ENCODE measurements at places on chromosomes 3 and 15.

DNA sequence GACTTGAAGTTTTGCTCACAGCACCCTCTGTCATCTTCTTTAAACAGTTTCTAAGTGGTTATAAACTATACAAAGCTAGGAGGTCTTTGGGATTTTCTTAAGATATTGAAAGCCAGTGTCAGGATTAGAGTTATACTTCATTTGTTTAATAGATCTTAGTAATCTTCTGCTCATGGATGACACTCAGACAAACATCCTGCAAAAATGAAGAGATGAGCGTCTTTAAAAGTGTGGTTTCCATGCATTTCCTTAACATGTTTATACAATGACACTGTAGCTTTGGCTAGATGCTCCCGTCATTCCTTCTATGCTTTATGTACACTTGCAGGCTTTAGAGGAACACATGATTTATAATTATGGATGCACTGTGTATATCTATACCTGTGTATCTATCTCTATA lies 182.2 kb downstream of the NAALADL2 start:
- no peak for DNase-seq

GRCh38 chr3:175940243-175940642 lies 1081.1 kb downstream of the NAALADL2 start:
- no peak for DNase-seq

- DNase-seq = no peak
Observed at GRCh38 chr3:61563313-61564271, 2.2 kb downstream of the PTPRG start.

DNA sequence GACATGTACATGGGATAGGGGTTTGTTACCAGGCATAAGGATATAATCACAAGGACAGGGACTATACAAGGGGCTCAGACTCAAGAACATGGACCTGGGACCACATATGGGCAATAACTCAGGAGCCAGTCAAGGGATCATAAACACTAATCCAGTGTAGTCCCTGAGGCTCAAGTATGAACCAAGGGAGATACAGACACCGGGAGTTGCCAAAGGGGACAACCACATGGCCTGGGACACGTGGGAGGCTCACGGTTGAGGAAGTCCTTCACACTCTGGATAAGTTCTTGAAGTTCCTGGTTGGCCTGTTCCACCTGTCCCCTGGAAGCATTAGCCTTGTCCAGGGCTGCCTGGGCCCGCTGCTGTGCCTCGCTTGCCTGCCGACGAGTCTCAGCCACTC lies 1.8 kb upstream of the USP19 start:
- no peak for DNase-seq

- DNase-seq = no peak
Observed at GRCh38 chr15:48644467-48644826, 1.1 kb downstream of the FBN1 start.

DNA sequence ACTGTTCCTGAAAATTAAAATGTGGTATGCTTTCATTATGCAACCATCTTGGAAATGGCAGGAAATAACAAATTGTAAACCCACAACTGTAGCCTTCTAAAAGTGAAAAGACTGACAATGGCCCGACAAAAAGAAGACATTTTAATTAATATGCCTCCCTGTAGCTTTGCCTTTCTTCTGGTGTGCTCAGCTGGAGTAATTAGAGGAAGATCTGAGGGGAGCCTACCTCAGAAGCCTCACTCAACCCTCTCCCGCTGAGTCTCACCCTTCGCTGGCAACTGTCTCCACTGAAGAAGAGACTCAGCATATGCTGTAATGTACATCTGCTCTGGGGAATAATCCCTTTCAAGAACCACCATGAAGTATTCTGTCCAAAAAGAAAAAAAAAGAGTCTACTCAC lies 104.7 kb upstream of the SETMAR start:
- no peak for DNase-seq

GRCh38 chr3:134449277-134449676 lies 36.5 kb downstream of the ANAPC13 start:
- DNase-seq = no peak

DNA sequence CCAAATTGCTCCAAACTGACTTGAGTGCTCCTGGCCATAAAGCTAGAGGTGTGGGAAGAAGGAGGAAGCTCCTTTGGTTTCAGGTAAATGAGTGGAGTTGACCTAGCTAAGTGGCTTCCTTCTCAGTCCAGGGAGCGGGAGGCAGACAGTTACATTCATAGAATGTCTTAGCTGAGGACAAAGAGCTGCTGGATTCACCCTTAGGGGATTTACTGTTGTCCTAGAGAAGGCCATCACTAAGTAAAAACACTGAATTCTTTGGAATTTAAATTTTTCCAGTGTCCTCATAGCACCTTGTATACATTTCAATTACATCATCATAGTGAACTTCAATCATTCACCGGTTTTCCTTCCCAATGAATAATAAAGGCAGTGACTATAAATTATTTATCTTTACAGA lies 27.3 kb upstream of the NANOGP8 start:
- no peak for DNase-seq

DNA sequence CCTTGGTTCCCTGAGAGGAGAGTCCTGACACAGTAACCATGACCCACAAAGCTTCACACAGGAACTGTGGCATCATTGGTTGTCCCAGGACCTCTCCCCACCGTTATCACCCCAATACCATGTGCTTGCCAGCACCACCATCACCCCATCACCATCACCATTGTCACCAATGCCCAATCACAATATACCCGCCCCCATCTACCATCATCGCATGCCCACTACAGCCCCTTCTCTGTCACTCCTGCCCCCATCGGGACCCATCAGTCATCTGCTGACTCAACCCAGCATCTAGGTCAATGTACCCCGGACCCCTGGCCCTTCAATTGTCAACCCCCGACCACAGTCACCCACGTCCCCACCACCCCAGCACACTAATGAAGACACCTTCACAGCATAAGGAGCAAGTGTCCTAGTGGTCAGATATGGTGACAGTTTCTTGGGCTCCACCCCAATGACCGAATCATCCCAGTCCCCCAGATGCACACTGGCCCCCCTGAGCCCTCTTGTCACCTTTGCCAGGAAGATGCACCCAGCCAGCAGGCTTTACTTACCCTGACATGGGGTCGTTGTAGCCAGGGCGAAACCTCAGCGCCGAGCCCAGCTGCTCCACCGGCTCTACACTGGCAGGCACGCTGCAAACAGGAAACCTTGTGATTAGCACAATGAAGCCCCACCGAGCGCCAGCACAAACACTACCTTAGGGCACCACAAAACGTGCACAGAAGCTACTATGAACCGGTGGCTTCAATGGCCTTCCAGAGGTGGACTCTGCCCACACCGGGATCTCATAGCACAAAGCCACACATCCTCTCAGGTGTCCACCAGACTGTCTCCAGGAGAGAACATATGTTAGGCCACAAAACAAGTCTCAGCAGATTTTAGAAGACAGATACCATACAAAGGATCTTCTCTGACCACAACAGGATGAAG lies 25.1 kb downstream of the SHISA5 start:
- peak; percentile 47 for DNase-seq

- DNase-seq = no peak
Observed at GRCh38 chr3:32632533-32633265, 52.3 kb upstream of the CNOT10 start.

- no peak for DNase-seq
Observed at GRCh38 chr15:85730001-85730820, 64.5 kb downstream of the KLHL25 start.

GRCh38 chr3:5339967-5340535 lies 152.5 kb downstream of the EDEM1 start:
- DNase-seq = no peak

DNA sequence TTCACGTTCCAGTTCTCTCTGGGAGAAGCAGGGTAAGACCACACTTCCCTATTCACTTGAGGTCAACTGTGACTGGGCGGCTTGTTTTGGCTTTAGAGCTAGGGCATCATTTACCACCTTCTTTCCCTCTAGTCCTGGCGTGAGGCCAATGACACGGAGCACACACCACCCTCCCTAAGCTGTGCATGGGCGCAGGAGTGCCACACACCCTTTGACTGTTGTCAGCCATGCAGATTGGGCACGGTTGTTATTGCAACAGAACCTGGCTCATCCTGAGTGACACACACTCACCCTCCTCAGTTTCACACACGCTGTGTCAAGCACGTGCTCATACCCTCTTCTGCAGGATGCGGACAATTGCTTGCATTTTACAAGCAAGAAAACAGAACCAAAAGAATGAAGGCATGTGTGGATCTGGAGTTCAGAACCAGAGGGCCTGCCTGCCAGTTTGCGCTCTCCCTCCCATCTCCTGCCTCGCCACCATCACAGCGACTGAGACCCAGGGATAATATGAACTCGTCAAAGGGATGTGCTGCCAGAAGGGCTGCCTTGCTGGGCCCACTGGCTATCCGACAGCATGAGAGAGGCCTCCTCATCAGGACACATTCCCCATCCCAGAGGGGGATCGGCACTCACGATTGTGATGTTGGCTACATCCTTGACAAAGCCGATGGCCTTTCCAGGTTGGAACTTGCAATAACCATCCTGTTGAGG lies 17.6 kb downstream of the CTSH start:
- DNase-seq = no peak

DNA sequence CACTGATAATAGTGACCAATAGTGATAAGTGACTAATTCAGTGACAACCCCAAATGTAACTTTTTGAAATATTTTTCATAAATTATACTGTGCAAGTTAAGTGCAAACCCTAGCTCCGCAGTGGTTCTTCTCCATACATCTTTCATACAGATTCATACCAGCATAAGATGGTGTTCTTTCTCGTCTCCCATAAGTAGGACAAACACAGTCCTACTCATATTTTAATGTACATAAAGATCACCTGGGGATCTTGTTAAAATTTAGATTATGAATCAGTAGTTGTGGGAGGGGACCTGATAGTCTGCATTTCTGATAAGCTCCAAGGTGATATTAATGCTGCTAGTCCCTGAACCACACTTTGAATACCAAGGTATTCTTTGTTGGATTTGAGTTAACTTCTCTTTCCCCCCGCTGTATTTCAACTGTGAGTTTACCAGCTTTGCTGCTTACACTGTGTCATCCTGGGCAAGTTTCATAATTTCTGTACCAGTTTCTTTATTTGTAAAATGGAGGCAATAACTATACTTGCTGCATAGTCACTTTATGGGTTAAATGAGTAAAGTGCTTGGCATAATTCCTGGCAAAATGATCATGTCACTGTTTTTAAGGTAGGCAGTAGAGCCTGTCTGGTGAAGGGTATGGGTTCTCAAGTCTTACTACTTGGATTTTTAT lies 34.7 kb upstream of the C3orf38 start:
- no peak for DNase-seq

- DNase-seq = no peak
Observed at GRCh38 chr3:126781889-126782491, 78.0 kb downstream of the CHCHD6 start.

DNA sequence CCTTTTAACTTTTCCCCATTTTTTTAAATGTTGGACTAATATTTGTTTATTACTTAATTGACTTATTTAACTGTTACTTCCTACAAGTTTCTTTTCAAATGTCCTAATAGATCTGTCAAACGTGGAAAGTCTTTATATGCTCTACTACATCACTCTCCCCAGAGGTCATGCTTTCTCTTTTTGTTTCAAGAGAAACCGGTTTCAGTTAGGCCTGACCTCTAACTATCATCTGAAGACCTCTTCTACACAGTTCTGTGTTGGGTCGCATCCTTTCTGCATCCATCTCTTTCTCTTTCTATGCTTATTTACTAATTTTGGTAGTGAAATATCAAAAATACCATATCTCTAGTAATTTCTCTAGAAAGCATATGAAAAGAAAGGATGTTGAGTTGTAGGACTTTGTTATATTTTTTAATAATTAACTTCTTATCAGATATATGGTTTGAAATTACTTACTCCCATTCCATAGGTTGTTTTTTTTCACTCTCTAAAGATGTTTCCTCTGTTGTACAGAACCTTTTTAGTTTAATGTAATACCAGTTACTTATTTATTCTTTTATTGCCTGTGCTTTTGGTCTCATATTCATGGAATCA lies 781.2 kb upstream of the ARPP21 start:
- no peak for DNase-seq

GRCh38 chr3:183082355-183082915 lies 16.9 kb downstream of the MCCC1 start:
- DNase-seq = no peak

DNA sequence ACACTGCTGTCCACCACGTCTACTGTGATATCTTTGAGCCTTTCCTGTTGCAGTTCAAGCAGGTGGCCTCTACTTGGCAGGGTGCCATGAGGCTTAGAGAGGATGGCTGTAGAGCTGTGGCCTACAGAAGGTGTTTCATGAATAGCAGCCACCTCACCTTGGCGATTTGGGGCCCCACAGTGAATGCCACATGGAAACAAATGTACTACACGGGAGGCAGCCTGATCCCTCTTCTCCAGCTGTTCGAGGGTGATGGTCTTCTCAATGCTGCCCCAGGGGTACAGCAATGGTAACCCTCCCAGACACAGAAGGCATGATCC lies 70.7 kb downstream of the FAM43A start:
- DNase-seq = no peak

- DNase-seq = no peak
Observed at GRCh38 chr3:12585970-12586369, 29.1 kb downstream of the MKRN2 start.

DNA sequence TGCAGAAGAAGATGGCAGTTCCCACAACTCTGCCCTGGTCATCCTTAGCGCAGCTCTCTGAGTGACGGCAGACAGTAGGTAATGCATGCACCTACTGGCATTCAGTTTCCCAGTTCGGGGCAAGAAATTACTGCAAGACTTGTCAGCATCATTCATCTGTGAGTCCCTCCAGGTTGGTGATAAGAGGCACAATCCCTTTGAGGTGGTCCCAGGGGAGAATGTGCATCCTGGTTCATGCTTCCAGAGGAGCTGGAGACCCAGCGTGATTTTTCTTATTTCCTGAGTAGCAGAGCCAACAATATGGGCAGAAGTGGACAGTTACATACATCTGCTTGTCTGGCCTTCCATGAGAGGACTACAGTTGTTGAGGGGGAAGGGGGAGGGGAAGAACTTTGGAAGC lies 235.9 kb upstream of the BHLHE40 start:
- DNase-seq = no peak

GRCh38 chr3:123054931-123055330 lies 11.9 kb upstream of the PDIA5 start:
- no peak for DNase-seq

- no peak for DNase-seq
Observed at GRCh38 chr15:61144055-61144454, 85.0 kb downstream of the RORA start.

Data from GF-D8 (cell line).